Left lung (tissue), 14 donors: ENCODE measurements at places on chromosomes 1 and 21.

DNA sequence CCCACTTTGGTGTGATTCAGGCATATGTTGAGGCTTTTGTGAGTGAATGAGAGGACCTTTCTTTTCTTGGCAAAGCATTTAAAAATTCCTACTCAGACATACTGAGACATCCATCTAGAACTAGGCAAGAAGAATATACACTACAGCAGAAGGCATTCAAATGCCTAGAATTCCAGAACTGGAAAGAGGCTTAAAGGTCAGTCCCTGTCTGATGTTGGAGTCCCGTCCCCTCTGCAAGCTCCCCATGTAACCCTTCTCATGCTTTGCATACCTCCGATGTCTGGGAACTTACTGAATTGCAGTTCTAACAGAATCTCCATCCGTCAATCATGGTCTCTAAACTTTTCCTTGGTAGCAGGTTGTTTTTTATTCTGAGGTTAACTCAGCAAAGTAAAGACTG lies 152.9 kb downstream of the ATP6V1G3 start:
- DNase-seq: no peak

DNA sequence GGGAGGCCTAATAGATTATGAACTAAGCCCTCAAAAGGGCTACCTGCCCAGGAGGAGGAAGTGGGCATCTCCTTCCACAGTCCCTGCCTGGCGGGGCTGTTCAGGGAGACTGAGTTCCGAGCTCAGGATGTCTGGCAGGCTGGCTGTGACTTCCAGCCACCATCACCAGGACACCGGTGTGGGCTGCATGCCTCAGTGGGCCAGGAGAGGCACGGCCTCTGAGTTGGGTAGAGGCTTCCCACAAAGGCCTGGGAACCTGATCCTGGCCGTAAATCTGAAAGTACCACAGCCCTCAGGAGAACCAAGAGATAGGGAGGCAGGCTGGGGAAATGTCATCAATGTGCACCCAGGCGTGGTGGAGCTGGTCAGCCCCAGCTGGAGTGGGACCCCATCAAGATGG lies 29.1 kb downstream of the NTPCR start:
- DNase-seq: no peak

- no peak for DNase-seq
These were observed 7.0 kb upstream of the GPR88 start for GRCh38 chr1:100530880-100531487.

DNA sequence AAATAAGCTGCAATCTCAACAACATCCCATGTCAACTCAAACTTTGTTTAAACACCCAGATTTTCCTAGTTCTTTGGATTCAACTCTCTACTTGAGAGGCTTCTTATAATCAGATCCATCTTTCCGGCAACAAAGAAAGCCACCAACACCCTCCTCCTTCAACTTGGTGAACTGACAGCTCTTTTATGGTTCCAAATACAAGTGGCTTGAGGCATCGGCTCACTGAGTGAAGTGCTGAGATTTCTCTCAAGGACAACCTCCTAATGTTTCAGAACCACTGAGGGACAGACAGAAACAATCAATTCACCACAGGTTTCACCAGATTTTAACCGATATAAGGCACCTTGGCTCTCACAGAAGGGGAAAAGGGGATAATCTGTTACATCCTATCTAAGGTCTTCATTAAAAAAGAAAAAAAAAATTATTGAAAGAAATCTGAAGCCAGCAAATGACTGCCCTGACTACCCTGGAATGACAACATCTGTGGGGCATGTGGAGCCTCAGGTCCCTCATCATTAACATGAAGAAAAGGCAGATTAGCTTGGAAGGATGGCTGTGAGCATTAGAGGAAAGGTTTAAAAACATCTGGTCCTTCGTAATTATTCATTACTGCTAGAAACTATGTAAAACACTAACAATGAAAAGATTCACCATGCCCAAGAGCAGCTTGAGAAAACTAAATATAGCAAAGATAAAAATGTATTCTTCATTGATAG lies 50.9 kb downstream of the PTPN14 start:
- no peak for DNase-seq

- DNase-seq: no peak
These were observed 83.2 kb downstream of the CD58 start for GRCh38 chr1:116487583-116487982.

- DNase-seq: no peak
These were observed 56.1 kb upstream of the CAMK1G start for GRCh38 chr1:209527372-209527771.

GRCh38 chr1:210448297-210448892 lies 119.7 kb downstream of the HHAT start:
- DNase-seq: no peak

DNA sequence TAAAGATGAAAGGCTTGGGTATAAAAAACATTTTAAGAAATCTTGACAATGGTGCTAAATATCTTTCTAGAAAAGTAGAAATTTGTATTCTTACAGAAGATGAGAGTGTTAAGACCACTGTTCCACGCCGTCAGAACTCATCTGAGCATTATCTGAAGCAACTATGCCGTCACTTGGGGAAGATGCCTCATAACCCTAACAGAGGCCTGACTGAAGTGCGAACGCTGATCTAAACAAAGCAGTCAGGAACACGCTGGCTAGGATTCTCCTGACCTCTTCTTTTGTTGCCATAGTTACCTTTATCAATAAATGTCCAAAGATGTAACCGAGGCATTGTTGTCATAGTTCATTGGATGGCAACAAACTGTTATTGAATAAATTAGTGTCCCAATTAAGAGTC lies 612.4 kb downstream of the LTN1 start:
- DNase-seq: no peak

DNA sequence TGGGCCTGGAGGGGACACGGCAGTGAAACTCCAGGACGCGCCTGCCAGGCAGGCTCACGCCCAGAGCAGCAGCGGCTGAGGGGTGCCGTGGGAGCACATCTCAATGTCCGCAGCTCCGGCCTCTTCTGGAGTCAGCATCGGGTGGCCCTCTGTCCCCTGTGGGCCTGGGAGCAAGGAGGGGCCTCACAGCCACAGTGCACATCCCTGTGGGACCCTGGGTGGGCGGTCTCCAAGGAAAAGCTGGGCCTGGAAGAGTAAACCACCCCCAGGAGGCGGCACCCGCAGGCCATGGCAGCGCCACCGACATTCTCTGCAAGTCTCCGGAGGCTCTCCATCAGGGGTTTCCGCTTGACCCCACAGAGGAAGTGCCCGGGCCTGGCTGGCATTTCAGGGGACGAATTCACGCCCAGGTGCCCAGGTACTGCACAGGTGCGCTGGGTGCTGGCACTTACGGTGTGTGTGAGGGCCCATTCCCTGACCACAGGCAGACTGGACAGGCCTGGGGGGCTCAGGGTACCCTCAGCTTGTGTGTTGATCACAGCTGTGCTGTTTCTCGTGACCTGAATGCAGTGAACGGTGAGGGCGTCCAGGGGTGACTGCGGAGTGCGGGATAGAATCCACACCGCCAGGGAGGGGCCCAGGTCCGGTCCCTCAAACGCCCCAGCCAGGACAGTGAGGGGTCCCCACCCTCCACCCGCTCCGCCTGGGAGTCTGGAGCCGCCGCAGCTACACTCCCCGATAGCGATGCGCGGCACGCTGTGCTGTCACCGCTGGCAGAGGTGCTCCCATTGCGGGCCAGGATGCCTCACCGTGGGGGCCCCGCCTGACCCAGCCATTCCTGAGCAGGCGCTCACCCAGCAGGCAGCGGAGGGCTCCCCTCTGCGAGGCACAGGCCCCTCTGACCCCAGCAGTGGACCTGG lies 16.6 kb upstream of the RNF223 start:
- no peak for DNase-seq

GRCh38 chr1:154695985-154696384 lies 88.0 kb upstream of the ADAR start:
- no peak for DNase-seq
